ENCODE measurements at places on chromosomes 7 and 10.

GRCh38 chr7:26331789-26332188 lies 40.1 kb downstream of the SNX10 start:
- no peak for DNase-seq

DNA sequence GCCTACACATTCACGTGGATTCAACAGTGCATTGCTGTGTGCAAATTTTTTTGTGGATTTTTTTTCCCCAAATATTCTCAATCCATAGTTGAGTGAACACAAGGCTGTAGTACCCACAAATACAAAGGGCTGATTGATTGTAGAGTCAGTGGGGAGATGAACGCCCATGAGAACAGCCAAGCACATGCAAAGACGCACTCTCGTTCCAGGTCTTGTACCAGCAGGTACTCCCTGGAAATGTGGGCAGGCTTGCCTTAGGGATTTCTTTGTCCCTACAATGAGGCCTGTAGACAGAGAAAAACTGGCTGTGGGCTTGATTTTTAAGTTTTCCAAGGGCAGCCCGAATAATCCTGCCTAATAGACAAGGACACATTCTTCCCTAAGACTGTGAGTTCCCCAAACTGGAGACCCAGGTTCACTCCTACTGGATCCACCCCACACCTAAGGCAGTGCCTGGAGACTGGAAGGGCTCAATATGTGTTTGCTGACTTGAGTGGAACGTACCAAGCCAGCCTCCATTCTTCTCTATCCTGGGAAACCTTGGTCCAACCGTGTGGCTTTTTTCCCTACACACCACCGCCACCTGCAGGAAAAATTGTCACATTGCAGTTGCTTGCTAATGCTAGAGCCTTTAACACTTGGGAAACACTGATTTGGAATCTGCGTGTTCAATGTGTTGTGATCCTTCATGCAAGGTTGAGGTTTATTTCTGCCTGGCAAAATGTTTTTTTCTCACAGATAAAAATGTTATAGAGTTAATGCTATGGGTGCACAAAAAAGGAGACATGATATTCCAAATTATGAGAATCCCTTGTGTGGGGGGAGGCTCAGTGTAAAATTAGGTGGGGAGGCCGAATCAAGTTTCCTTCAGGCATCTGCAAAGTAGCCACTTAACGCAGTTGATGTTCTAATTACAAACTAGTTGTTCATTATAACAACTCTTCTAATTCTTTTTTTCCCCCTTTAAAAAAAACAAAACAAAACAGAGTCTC lies 49.3 kb downstream of the PPP1R17 start:
- DNase-seq = peak; percentile 57

DNA sequence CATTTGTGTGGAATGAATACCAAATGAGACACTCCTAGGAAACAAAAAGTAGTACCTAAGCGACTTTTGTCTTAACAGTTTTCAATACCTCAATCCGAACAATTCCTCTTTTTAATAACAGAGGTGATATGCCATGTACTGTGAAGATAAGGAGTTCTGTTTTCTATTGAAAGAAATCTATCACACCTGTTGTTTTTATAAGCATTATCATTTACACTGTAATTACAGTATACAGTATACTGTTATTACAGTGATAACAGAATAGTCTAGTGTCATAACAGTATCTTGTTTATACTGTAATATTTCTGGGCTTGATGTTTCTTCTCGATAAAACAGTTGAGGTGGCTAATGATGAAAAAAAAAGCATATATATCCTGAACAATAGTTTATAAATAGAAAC lies 9.4 kb upstream of the RHOBTB1 start:
- DNase-seq = no peak

GRCh38 chr10:78777466-78777865 lies 291.3 kb upstream of the ZMIZ1 start:
- peak; percentile 76 for DNase-seq

DNA sequence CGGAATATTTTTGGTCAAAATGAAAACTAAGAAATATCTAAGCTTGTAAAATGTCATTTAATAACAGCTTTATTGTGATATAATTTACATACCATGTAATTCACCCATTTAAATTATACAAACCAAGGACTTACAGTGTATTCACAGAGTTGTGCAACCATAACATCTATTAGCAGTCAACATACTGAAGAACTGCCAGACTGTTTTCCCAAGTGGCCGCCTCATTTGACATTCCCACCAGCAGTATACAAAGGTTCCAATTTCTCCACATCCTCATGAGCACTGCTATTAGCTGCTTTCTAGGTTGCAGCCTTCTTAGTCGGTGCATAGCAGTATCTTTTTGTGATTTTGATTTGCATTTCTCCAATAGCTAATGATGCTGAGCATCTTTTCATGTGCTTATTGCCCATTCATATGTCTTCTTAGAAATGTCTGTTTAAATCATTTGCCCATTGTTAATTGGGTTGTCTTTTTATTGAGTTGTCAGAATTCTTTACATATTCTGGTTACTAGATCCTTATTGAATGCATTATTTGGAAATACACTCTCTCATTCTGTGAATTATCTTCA lies 153.0 kb upstream of the FGFR2 start:
- DNase-seq = no peak

DNA sequence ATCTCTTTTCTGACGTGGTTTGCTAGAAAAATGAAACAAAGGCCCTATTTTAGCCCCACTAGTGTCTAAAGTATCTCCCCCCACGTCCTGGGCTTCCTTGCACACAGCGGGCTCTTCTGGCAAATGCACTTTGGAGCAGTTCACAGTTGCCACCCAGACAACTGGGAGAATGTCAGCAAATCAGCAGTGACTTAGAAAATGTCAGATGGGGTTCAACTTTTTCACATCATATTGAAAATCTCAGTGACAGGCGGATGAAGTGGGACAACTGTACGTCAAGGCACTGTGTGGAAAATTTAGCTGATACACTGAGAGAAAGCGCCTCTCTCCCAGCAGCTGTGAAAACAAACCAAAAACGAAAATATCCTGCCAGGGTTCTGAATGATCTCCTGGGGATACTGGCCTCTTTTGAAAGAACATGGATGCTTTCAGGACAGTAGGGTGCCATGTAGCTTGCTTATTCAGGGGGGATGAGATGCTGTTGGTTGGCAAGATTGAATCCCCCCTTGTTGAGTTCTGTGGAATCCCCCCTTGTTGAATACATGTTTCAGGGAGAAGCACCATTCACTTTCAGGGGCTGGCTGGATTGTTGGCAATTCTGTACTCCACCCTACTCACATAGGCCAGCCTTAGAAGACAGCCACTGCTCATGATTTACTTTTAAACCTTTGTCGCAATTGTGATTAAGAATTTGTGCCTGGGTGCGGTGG lies 372.8 kb upstream of the CELF2 start:
- no peak for DNase-seq

DNA sequence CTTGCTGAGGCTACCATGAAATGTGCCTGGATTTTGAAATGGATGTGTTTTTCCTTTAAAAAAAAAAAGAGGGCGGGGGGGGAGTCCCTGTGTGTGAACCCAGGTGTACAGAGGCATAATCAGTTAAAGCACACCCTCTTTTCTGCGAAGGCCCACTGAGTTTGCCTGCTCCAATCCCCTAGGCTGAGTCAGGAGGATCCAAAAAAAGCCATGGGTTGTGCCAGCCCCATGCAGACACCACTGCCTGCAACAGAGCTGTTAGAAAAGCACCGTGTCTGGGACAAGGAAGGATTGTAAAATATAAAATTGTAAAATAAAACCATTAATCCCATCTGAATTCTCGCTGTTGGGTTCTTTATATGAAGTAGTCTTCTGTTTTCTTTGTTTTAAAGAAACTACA lies 217.9 kb downstream of the ADAM12 start:
- no peak for DNase-seq

GRCh38 chr10:8069108-8069507 lies 14.6 kb downstream of the GATA3 start:
- DNase-seq = no peak

DNA sequence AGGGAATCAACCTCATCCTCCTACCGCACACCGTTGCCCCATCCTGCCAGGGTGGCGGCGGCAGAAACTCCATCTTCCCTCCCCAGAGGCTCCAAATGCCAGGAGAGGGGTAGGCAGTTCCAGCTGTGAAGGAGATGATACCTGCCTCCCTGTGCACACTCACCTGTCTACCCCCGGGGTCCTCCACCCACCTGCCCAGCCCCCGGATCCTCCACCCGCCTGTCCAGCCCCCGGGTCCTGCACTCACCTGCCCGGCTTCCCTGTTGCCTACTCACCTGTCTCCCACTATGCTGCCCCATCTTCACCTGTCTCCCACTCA lies 13.4 kb upstream of the DNAAF5 start:
- DNase-seq = no peak

GRCh38 chr7:19772841-19773760 lies at the start of gene TMEM196:
TSS of gene TMEM196 (minus strand) at chr7:19773617. CDS start at chr7:19772696, 921 bp downstream.
- peak; percentile 13 for DNase-seq

GRCh38 chr10:89043052-89043451 lies 52.5 kb downstream of the FAS start:
- no peak for DNase-seq

DNA sequence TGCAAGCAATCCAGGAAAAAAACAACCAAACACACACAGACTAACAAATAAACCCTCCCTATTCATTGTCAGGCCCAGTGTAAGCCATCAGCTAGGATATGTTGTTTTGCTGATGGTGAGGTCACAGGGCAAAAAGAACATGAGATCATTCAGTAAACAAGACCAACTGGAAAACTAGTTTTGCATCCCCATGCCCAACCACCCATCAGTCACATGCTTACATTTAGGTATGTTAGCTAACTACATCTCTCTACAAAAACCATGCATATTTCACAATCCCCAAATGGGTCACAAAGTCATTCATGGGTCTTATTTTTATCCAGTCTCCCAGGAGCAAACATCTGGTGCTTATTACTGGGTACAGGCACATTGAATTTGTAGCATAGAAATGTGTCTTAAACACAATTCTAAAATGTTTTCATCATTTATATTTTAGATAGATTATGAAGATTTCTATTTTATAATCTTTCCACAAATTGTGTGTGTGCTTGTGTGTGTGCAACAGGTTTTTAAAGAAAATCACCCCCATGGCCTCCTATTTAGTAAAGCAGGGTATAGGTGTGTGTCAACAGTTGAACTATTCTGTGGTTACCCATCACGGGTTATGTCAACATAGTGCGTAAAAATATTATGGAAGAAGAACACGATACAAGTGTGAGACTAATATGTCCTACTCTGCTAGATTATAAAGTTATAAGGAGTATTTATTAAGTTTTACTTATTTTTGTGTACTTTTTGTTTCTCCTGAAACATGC lies 103.8 kb upstream of the AKR1E2 start:
- DNase-seq = peak; percentile 95

DNA sequence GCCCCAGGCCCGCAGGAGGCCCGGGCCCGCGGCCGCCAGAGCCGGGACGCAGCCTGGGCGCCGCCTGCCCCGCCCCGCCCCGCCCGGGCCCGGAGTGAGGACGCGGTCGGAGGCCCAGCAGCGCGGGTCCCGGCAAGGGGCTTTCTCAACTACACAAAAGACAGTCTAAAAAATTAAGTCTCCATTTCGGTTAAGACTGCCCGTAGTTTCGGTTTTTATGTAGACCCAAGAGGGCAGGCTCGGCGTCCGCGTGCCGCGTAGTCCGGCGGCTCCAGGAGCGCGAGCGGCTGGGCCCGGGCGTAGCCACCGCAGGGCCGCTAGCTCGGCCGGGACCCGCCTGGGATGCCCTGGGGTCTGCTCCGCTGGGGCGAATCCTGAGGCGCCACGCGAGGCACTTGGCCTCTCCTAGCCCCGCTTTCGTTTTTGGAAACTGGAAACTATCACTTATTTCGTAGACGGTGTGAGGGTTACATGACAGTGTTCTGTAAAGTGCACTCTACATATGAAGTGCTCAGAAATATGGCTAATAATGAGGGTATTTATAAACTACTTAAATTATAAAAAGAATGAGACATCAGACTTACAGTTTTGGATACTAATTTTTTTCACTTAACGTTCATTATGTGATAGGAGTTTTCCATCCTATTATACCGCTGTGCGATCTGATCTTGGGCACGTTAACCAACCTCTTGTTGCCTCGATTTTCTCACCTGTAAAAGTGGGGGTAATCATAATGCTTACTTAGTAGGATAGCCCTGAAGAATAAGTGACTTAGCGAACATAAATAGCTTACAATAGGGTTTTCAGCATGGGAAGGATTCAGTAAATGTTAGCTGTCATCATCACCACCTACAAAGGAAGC lies 573 bp downstream of the BLVRA start:
- peak; percentile 33 for DNase-seq

GRCh38 chr10:12954866-12955265 lies 46.6 kb downstream of the CCDC3 start:
- DNase-seq = no peak

- no peak for DNase-seq
Observed at GRCh38 chr10:22992075-22992474, 64.2 kb downstream of the ARMC3 start.

DNA sequence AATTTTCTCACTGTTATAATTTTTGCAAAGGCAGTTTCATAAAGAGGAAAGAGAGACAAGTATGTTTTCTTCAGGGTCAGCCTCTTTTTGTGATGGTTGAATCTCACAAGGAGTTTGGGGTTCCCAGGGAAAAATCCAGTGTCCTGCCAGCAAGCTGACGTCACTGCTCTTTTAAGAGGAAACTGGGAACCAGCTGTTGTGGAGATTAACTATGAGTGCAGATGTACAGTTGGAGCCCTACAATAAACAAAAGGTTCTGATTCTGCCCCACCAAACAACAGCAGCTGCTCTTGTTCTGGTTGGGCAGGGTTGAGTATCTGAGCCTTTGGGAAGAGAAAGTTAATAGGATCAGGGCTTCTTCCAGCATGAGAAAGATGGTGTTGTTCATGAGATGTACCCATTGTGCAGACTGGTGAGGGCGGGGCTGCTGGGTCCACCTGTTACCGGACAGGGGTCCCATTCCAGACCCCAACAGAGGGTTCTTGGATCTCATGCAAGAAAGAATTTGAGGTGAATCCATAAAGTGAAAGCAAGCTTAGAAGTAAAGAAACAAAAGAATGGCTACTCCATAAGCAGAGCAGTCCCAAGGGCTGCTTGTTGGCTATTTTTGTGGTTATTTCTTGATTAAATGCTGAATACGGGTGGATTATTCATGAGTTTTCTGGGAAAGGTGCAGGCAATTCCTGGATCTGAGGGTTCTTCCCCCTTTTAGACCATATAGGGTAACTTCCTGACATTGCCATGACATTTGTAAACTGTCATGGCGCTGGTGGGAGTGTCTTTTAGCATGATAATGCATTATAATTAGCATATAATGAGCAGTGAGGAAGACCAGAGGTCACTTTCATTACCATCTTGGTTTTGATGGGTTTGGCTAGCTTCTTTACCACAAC lies 12.5 kb downstream of the PRF1 start:
- DNase-seq = peak; percentile 23

- DNase-seq = no peak
Observed at GRCh38 chr7:7446616-7447015, 89.1 kb downstream of the COL28A1 start.

DNA sequence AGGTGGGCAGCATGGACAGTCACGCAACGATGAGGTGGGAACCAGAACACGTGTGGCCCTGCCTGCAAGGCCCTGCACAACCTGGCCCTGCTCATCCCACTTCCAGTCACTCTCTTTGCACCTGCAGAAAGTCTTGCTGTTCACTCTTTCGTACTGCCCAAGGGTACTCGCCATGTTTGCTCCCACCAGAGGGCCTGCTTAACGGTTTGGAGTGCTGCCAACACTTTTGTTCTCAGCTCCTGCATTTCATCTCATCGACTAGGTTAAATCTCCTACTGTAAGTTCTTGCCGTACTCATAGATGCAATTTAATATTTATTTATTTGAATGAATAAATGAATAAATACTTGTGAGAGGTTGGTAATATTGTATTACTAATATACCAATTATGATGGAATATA lies 315.3 kb downstream of the SDK1 start:
- no peak for DNase-seq

- DNase-seq = no peak
Observed at GRCh38 chr10:51911723-51912122, 212.3 kb upstream of the CSTF2T start.

GRCh38 chr10:55063811-55064210 lies 262.8 kb upstream of the PCDH15 start:
- no peak for DNase-seq
